ENCODE measurements at places on chromosomes 13 and 19.

- DNase-seq: no peak
Observed at GRCh38 chr19:29810504-29810871, 1.3 kb upstream of the CCNE1 start.

GRCh38 chr13:111789011-111789410 is 277.9 kb upstream of the SOX1 start:
- DNase-seq: no peak

DNA sequence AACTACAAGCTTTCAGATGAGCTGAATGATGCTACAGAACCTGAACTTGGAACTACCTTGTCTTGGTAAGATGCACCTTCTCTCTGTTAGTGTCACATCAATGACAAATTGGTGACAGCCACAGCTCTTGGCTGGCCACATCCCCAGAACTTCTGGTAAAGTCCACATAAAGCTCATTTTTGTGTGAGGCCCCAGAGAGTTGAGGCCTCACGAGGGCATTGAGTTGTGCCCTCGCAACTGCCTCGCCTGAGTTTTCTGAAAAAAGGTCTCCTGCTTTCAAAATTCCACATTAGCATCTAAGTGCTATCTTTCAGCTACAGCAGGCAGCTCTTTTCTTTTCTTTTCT is 42.6 kb downstream of the MRPL57 start:
- no peak for DNase-seq

DNA sequence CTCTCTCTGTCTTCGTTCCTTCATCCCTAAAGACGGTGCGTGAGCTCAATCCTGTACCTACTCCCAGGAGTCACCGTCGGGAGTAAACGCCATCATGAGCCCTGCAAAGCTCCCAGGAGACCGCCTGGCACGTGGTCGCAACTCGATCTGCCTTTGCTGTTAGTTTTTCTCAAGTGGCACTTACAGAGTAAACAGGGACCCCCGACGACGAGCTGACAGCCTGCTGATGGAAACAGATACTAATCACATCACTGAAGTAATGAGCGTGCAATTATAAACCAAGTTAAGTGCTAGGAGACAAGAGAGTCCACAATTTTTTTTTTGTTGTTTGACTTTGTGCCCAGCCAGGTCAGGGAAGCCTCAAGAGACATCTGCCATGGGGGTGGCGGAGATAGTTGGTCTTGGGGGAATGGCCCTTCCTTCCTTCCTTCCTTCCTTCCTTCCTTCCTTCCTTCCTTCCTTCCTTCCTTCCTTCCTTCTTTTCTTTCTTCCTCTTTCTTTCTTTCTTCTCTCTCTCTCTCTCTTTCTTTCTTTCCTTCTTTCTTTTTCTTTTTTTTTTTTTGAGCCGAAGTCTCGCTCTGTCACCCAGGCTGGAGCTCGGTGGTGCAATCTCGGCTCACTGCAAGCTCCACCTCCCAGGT is 23.6 kb downstream of the CACNG6 start:
- DNase-seq: no peak

DNA sequence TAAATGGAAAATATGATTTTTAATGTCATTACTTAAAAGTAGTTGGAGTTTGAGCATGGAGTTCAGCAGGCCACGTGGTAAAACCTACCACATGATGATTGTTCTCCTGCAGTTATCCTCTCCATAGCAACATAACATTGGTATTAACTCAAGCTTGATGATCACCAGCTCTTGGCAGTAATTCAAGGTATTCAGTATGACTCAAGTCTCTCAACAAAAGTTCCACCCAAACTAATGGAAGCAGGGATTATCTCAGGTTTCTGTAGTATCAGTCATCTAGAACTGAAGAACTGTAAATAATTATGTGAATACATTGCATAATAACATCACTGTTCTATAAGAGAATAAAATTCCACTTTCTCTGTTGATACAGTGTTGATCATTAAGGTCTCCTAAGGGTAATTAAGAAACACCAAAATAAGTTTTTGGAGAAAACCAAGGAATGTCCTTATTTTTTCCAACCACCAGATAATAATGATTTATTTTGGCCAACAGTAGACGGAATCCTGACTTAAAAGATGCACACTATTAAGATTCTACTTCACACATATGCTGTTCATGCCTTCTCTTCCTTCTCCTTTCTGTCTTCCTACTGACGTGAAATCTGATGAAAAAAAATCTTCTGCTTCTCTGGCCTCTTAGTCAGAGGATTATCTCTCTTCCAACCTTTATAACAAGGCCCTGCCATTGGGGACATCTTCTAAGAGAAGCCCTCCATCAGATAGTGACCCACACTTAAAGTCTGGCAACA is 1092.3 kb downstream of the EFNB2 start:
- DNase-seq: no peak
